Keratinocyte (primary cell): ENCODE measurements at places on chromosomes 4 and X.

- no peak for DNase-seq
Measured at GRCh38 chr4:176034936-176035335, 30.7 kb upstream of the WDR17 start.

DNA sequence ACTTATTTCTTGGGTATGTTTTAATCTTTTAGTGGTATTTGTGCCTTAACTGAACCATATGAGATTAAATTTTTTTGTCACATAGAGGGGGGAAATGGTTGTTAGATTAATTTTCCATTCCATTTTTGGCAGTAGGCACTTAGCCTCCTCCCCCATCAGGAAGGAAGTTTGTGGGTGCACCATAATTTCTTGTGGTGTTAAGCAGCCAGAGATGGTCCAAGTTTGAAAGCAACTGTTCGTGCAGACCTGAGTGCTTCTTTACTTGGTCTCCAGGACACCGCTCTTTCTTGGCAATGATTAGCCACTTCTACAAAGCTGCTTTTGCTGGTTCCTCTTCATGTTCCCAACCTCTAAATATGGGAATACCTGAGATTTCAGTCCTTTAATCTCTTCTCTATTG lies 92.7 kb upstream of the RPL34 start:
- no peak for DNase-seq

DNA sequence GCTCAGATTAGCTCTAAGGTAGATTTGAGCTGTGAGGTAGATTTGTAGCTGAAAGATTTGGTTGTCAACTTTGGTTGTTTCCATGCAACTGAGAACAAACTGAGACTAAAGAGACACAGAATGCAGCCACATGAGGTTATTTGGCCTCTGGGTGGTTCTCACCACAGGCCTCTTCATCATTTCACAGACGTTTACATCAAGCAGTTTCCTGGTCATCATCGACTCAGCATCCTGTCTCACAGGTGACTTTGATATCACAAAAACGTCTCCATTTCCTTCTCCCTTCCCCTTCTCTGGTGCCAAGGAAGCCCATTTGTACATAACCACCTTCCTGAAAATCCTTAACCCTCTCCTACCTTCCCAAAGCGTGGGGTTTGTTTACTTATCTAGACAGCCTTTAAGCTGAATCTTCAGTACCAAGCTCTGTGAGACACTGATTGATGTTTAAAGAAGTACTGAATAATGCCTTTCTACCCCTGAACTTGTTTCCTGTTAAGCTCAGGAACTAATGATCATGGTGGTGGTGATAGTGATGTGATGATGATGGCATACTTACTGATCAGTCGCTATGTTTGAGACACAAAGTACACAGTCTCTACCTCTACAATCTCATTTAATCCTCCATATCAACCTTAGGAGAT lies 81.9 kb downstream of the FAM114A1 start:
- no peak for DNase-seq

GRCh38 chrX:37796805-37797204 lies 16.9 kb downstream of the CYBB start:
- no peak for DNase-seq

- no peak for DNase-seq
Measured at GRCh38 chr4:147815741-147816140, 83.9 kb downstream of the ARHGAP10 start.

- DNase-seq = no peak
Measured at GRCh38 chr4:76301068-76301774, 5.3 kb upstream of the STBD1 start.

- DNase-seq = no peak
Measured at GRCh38 chrX:4397471-4397870, 684.0 kb upstream of the PRKX start.

- no peak for DNase-seq
Measured at GRCh38 chr4:161419822-161420221, 744.0 kb downstream of the FSTL5 start.

- no peak for DNase-seq
Measured at GRCh38 chr4:102216666-102217065, 128.6 kb downstream of the SLC39A8 start.

DNA sequence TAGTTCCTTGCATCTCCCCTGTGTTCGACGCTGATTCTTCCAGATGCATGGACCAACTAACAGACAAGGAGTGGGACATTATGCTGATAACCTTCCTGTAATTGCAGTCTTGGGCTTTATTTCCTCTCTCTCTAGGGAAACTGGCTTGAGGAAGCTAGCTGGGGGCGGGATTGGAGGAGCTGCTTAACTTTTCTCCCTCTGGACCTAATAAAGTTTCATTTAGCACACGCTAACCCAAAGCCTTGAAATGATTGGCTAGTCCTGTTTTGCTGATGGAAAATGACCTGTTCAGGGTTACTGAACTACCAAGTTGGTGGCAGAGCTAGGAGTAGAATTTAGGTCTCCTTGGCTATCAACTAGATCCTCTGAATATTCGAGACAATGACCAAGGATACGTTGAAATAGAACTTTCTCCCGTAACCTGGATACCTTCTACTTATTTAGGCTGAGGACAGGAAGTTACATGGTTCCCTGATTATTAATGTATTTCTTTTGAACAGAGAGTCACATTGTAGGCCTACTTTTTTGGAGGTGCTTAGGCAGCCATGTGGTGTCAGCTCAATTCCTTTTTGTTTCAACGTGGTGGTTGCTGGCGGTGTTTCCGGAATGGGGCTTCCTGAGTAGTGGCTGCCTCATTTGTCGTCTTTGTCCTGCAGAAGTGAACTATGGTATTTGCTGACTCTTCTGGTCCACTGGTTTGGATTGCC lies 2.0 kb downstream of the PGK1 start:
- no peak for DNase-seq
